T-helper 1 cell treated with Interleukin-12 subunit alpha and Interleukin-12 subunit beta and Interleukin-4 antibody, amounts not matched to agents 30 ng/mL and 1 ng/mL, for 36 hours (primary cell): ENCODE measurements at places on chromosomes 11 and 22. TPM values are rescaled to one million over a fixed set of nuclear protein-coding genes. Genes with fewer than 3 reads are reported as not detected.

Gene OR5W2
- total RNA-seq = not detected in 2 replicates

Gene PDE2A
- total RNA-seq = 0.81 and 0.90 TPM in 2 replicates

Gene WNT7B
- total RNA-seq = not detected in 2 replicates

Gene RBM14
- total RNA-seq = 147 and 160 TPM in 2 replicates

Gene SERHL2
- total RNA-seq = 0.66 and 1.6 TPM in 2 replicates

Gene KRTAP5-11
- total RNA-seq = not detected in 2 replicates

Gene CARD18
- not detected in 2 replicates for total RNA-seq

Gene SUSD2
- 1.2 and 1.6 TPM in 2 replicates for total RNA-seq

Gene TBX10
- not detected in 2 replicates for total RNA-seq

Gene NLRX1
- 25.2 and 26.0 TPM in 2 replicates for total RNA-seq

Gene CCS
- total RNA-seq = 36.8 and 42.7 TPM in 2 replicates

Gene CLDN25
- not detected in 2 replicates for total RNA-seq

Gene MAFF
- 5.2 and 6.3 TPM in 2 replicates for total RNA-seq

Gene PRAME
- not detected in 2 replicates for total RNA-seq

Gene FERMT3
- total RNA-seq = 230 and 241 TPM in 2 replicates

Gene CRYBB2
- 0.27 TPM in 1 of 2 replicates, not detected in the other for total RNA-seq

Gene UEVLD
- total RNA-seq = 26.9 and 31.4 TPM in 2 replicates
